ENCODE measurements at places on chromosomes 12 and 14.

- no peak for DNase-seq
Measured at GRCh38 chr12:113473942-113474341, 2.3 kb upstream of the LHX5 start.

DNA sequence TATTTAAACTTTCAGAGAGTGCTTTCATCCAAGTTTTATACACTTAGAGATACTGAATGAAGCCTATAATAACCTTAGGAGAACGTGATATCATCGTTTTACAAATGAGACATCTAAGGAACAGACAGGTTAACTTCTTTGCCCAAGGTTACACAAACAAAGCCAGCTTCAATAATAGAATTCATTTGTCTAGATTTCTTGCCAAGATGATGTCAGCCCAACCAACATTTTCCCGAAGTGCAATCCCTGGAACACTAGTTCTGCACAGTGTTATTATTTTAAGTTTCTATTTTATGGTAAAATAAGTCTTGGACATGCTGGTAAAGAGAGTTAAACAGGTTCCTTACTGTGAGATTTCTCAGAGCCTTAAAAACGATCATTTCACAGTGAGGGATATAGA is 174.6 kb downstream of the SLC25A21 start:
- DNase-seq = no peak

DNA sequence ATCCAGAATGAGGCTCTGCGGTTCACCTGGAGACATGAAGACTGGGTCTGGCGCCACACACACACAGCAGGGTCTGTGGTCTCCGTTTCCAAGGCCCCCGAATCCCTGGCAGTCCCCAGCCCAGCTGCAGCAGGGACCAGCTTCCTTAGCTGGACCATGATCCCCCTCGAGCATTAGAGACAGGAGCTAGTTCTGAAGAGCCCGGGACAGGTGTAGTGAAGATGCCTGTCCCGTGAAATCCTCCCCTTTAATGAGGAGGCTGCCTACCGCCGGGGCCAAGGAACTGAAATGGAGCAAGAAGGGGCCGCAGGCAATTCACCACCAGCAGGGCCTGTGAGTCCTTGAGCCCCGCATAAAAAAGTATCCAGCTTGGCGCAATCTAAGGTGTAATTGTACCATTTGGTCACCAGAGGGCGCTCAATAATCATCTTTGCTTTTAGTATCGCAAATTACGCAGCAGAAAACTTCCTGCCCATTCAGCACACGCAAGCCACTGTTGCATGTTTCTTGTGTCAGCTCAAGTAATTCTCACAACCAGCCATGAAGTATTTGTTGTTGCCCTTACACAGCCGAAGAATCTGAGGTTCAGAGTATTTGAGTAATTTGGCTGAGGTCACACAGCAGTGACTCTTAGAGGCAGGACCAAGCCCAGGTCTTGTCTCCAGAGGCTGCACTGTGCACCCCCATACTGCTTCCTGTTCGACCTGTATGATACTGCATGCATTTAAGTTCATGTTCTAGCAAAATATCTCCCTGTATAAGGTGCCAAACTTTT is 54.3 kb upstream of the PPP2R5C start:
- DNase-seq = peak; percentile 82

- no peak for DNase-seq
Measured at GRCh38 chr12:4710113-4710512, 10.1 kb upstream of the GALNT8 start.

DNA sequence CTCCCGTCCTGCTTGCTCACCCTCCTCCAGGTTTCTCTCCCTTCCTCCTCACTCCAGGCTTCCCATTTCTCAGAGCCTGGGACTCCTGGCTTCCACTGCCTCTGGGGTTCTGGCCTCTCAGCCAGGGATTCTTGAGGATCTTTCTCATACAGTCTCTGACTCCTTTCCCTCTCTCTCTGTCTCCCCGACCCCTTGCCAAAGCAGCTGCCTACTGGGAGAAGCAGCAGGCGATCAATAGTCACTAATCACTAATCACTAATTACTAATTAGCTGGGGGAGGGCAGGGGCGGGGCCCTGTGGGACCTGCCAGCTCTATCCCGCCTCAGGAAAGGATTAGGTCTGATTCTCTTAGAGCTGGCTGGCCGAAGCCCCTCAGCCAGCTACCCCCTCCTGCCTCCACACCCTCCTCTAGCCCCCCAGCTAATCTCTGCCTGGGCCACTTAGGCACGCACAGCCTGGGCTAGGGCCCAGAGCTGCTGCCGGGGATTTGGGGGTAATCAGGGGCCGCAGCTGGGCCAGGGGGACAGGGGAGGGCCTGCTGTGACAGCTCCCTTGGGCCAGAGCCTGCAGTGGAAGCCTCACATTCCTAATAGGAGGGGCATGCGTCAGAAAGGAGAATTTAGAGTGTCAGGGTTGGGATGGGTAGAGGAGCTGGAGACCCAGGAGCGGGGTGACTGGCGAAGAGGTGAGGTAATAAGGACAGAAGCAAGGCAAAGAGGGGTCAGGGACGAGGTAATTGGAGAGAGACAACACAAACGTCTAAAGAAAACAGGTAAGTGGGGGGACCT is 2.8 kb downstream of the NXPH4 start:
- no peak for DNase-seq

GRCh38 chr12:106498056-106498455 is 84.7 kb upstream of the RFX4 start:
- no peak for DNase-seq

DNA sequence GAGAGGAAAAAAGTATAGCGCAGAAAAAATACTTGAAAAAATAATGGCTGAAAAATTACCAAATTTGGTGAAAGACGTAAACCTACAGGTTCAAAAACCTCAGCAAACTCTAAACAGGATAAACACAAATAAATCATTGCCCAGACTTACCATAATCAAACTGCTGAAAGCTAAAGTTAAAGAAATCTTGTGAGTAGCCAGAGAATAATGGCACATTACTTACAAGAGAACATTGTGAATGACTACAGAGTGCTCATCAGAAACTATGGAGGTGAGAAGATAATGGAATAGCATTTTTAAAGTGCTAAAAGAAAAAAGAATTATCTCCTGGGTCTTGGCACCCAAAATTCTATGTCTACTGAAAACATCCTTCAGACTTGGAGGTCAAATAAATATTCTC is 36.0 kb downstream of the ATF1 start:
- DNase-seq = no peak

GRCh38 chr12:24244231-24244630 is 294.8 kb upstream of the SOX5 start:
- DNase-seq = no peak

GRCh38 chr14:79965896-79966295 is 245.4 kb downstream of the DIO2 start:
- DNase-seq = peak; percentile 14

DNA sequence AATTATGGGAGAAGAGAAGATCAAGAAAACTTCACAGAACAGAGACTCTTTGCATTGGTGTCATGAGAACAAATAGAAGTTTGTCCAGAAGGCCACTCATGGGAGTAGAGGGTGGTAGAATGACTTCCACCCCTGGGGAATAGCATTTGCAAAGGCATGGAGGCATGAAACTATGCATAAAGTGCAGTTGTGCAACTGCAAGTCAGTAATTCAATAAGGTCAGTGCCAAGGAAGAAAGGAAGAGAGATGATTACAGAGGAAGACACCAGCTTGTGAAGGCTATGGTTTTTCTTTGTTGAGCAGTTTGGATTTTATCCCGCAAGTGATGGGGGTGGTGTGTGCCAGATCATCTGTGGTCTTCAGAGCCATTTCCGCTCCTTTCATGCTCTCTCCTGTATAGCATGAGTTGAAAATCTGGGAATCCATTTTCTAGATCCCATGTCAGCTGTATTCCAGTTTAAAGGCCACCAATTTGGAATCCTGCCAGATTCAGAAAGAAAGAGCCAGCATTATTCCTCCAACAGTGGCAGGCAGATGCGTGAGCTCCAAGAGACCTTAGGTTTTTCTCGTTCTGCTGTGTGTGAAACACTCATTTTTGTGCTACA is 67.6 kb upstream of the GRIN2B start:
- DNase-seq = no peak

GRCh38 chr14:52283099-52283498 is 15.6 kb downstream of the PTGDR start:
- DNase-seq = peak; percentile 21

- DNase-seq = no peak
Measured at GRCh38 chr14:32934881-32935633, 3.6 kb upstream of the NPAS3 start.

DNA sequence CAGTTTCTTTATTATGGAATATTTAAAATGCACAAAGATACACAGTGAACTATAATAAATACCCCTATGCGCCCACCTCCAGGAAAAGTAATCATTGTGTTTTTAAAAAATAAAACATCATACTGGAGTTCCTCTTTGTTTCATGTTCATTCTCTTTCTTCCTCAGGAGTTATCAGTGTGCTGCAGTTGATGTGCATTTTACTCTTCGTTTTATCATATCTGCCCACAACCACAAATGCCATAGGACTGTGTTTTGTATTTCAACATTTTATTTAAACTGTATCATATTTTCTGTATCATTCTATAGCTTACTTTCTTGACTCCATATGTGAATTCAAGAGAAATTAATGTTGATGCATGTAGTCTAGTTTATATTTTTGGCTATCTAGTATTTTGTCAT is 53.9 kb downstream of the TSHR start:
- no peak for DNase-seq

DNA sequence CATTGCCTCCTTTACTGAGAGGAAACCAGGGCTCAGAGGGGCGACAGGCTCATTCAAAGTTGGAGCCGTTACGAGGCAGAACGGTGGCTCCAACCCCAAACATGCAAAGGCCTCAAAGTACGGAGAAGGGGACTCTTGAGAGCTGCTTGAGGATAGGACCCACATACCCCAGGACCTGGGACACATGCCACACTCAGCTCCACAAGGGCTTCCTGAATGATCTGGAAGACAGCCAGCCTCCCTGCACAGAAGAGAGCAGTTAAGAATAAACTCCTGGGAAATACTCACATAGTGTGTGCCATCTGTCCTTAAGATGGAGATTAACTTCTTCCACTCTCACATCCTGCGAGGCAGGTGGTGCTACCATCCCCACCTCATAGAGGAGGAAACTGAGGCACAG is 26.6 kb upstream of the NXPH4 start:
- no peak for DNase-seq

DNA sequence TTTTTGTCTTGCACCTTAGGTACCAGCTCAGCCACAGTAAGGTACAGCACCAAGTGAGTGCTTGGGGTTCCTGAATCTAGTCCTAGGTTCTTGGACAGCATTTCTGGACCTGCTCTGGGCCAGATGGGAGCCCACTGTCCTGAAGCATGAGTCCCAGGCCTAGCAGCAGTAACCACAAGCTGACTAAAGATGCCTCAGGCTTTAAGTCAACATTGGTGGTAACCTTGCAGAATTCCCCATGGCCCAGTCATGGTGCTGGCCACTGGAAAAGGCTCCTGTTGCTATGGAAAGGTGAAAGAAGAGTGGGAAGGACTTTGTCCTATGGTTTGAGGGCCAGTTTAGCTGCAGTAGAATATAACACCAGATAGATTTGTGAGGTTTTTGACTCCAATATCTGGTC is 86.9 kb upstream of the CLEC14A start:
- DNase-seq = peak; percentile 97

GRCh38 chr12:47188576-47189441 is 109.0 kb upstream of the AMIGO2 start:
- peak; percentile 62 for DNase-seq

GRCh38 chr12:569803-570434 is 93.3 kb downstream of the NINJ2 start:
- peak; percentile 88 for DNase-seq

DNA sequence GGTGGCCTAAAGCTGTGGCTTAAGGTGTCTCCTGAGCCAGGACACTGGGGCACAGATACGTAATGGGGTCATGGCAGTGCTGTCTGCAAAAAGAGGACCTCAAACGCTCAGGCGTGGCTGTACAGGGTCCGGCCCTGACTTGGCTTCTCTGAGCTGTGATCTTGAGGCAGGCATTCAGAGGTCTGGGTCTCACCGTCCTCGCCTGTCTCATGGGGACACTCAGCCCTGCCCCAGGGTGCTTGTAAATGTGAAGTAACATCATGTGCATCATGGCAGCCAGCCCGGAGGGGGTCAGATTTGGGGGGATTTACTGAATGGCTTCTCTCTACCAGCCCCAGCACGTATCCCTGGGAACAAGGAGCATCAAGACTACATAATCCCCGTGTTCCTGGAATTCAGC is 28.8 kb downstream of the DIO3 start:
- DNase-seq = no peak

GRCh38 chr14:60602291-60602690 is 47.0 kb downstream of the SIX1 start:
- no peak for DNase-seq

- no peak for DNase-seq
Measured at GRCh38 chr14:55298500-55298822, 27.2 kb downstream of the FBXO34 start.

DNA sequence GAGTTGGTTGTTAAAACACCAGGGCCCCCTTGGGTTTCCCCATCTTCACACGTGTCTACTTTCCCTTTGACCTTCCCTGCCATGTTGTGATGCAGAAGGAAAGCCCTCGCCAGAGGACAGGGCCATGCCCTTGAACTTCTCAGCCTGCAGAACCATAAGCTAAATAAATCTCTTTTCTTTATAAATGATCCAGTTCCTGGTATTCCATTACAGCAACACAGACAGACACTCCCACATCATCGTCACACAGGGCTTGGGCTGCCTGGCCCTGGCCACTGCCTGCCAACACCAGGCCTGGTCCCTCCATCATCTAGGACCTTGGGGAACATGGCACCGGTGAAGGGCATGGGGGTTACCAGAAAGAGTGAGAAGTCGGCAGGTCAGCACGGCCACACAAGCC is 84.8 kb downstream of the DPF3 start:
- DNase-seq = no peak

DNA sequence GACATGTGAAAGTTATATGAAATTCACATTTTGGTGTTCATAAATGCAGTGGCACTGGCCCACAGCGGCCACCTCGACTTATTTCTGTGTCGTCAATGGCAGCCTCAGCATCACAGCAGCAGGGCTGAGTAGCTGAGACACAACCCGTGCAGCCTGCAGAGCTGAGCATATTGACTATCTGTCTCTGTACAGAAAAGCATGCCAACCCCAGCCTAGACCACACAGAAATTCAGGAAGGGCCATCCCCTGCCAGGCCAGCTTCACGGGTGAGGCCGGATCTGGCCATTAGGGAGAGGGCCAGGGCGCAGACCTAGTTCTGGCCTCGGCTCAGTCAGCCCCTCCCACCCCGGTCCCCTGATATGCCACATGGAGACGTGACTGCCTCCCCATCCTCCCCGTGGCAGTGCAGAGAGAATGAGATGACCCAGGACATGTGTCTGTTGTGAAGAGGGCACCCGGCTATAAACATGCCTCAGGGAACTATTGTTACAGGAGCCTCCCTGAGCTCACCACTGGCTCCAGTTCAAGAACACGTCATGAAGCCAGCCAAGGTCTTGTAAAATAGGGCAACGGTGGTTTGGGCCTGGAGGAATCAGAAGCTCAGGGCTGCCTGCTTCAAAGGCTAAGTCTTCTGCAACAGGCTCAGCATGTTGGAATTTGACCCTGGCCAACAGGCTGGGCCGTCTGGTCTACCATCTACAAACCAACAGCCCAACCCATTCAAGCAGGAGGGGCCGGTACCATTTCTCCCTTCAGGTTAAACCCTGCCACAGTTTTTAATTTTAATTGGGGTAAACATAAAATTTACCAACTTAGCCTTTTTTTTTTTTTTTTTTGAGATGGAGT is 25.5 kb downstream of the SCARB1 start:
- peak; percentile 100 for DNase-seq
